ENCODE measurements at places on chromosomes 2 and 18. TPM values are rescaled to one million over a fixed set of nuclear protein-coding genes. Genes with fewer than 3 reads are reported as not detected.

GRCh38 chr18:80172056-80172455, 63.0 kb downstream of the ADNP2 start:
- H3K27me3 ChIP-seq: peaks cover 7% of the 10 kb centered on the region
- no peaks in the 10 kb centered on the region for H3K36me3 ChIP-seq
- no peak overlapping the region for H3K4me3 ChIP-seq
- peaks cover 7% of the 10 kb centered on the region for H3K4me1 ChIP-seq
- DNase-seq: no peak

Gene POTEC
- total RNA-seq: not detected

- no peaks in the 10 kb centered on the region for H3K36me3 ChIP-seq
- H3K27me3 ChIP-seq: no peaks in the 10 kb centered on the region
- H3K4me3 ChIP-seq: no peak overlapping the region
- no peak overlapping the region for H3K27ac ChIP-seq
- H3K4me1 ChIP-seq: no peaks in the 10 kb centered on the region
These were observed 29.2 kb downstream of the DYTN start for GRCh38 chr2:206688990-206689389.

DNA sequence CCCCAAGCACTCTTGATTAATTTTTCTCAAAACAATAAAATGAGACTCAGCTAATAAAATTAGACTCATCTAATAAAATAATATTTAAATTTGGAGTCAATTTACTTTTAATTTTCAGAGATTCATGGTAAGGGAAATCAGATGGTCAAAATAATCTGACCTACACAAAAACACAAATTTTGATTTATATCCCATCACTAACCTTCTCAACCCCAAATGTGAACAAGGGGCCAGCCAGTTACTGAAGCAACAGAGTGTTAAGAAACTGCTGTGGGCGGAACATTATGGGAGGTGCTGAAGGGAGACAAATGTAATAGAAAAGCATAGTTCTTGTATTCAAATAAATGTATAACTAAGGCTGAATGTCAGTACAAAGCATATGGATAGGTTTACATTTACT, 28.5 kb upstream of the PPP3R1 start:
- no peak overlapping the region for H3K27ac ChIP-seq
- H3K4me3 ChIP-seq: no peak overlapping the region
- DNase-seq: no peak
- peaks cover 9% of the 10 kb centered on the region for H3K4me1 ChIP-seq
- no peaks in the 10 kb centered on the region for H3K36me3 ChIP-seq
